Osteocyte (in vitro differentiated cells): ENCODE measurements at places on chromosomes 4 and X. TPM values are rescaled to one million over a fixed set of nuclear protein-coding genes. Genes with fewer than 3 reads are reported as not detected.

DNA sequence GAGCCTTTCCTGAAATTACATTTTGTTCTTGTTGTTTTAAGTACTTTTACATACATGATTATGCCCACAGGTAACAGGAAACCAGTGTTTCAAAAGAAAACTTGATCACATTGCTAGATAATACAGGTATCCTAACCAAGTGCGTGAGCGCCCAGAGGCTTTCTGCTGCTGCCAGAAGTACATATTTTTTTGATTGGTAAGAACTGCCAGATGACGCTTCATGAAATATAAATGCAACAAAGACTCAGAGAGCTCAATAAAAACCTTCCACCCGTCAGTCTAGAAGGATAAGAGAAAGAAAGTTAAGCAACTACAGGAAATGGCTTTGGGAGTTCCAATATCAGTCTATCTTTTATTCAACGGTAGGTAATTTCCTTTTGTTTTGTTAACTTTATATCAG is at the start of gene EPGN:
TSS of gene EPGN (plus strand) at position 256 of the 400 bp plus-strand sequence. CDS start at position 320, 64 bp downstream.
- no peak within 1 kb of the TSS for H3K27ac ChIP-seq
- no peaks in the 10 kb centered on the region for H3K36me3 ChIP-seq
- H3K27me3 ChIP-seq = no peaks in the 10 kb centered on the region
- H3K4me3 ChIP-seq = no peak within 1 kb of the TSS

- peaks cover 8% of the 10 kb centered on the region for H3K27me3 ChIP-seq
- H3K27ac ChIP-seq = no peak overlapping the region
- peaks cover 9% of the 10 kb centered on the region for H3K4me1 ChIP-seq
- DNase-seq = no peak
- H3K4me3 ChIP-seq = no peak overlapping the region
Measured at GRCh38 chr4:121253961-121254360, 89.8 kb upstream of the TNIP3 start.

GRCh38 chr4:73019462-73020047 is 50.0 kb downstream of the COX18 start:
- DNase-seq = no peak
- H3K27me3 ChIP-seq = peaks cover 13% of the 10 kb centered on the region
- no peak overlapping the region for H3K27ac ChIP-seq
- no peaks in the 10 kb centered on the region for H3K36me3 ChIP-seq

DNA sequence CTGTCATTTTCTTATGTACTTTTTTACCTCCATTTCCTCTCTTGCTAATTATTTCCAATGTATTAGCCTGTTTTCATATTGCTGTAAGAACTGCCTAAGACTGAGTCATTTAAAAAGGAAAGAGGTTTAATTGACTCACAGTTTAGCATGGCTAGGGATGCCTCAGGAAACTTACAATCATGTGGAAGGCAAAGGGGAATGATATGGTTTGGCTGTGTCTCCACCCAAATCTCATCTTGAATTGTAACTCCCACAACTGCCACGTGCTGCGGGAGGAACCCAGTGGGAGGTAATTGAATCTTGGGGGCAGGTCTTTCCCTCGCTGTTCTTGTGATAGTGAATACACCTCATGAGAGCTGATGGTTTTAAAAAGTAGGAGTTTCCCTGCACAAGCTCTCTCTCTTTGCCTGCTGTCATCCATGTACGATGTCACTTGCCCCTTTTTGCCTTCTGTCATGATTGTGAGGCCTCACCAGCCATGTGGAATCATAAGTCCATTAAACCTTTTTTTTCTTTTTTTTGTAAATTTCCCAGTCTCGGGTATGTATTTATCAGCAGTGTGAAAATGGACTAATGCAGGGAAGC is 870.0 kb upstream of the INTU start:
- H3K27ac ChIP-seq = no peak overlapping the region
- H3K4me1 ChIP-seq = no peaks in the 10 kb centered on the region
- no peak overlapping the region for H3K4me3 ChIP-seq
- H3K36me3 ChIP-seq = no peaks in the 10 kb centered on the region
- H3K27me3 ChIP-seq = no peaks in the 10 kb centered on the region
- DNase-seq = no peak

- no peaks in the 10 kb centered on the region for H3K27me3 ChIP-seq
- DNase-seq = no peak
- H3K4me3 ChIP-seq = no peak overlapping the region
Measured at GRCh38 chr4:89324671-89325070, 17.1 kb upstream of the GPRIN3 start.

- no peak for DNase-seq
- no peak overlapping the region for H3K4me3 ChIP-seq
- H3K27ac ChIP-seq = no peak overlapping the region
- H3K4me1 ChIP-seq = peaks cover 3% of the 10 kb centered on the region
Measured at GRCh38 chrX:41127477-41128192, 42.4 kb downstream of the USP9X start.

- peaks cover 20% of the 10 kb centered on the region for H3K4me1 ChIP-seq
- H3K27ac ChIP-seq = no peak overlapping the region
- DNase-seq = no peak
Measured at GRCh38 chr4:142314247-142314646, 531.9 kb downstream of the INPP4B start.

DNA sequence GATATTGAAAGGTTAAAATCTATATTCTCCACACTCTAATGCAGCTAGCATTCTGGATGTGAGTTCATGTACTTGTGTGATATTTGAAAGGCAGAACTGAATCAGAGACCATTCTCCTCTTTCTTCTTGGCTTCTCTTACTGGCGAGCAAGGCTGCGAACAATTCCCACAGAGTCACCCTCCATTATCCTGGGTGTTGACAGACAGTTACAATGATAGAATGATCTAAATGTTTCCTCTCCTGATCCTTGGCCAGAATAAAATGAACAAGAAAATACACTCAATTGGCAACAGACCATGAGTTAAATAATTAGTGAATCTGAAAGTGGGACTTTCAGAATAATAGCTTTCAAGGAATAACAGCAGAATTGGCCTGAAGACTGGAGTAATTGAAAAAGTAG is 342.8 kb downstream of the RAPGEF2 start:
- no peak for DNase-seq
- H3K27ac ChIP-seq = no peak overlapping the region
- H3K36me3 ChIP-seq = no peaks in the 10 kb centered on the region
- H3K27me3 ChIP-seq = no peaks in the 10 kb centered on the region
- H3K4me3 ChIP-seq = no peak overlapping the region

Gene DUSP21
- total RNA-seq = not detected in 2 replicates

Gene LINC00632
- 266 and 291 TPM in 2 replicates for total RNA-seq

Gene SNX25
- total RNA-seq = 44.4 and 46.0 TPM in 2 replicates

Gene ESX1
- total RNA-seq = not detected in 2 replicates

Gene BST1
- total RNA-seq = 0.26 and 0.54 TPM in 2 replicates

Gene MED14
- total RNA-seq = 52.4 and 53.0 TPM in 2 replicates

Gene GAGE13
- total RNA-seq = not detected in 2 replicates

Gene CORIN
- total RNA-seq = 1.6 and 2.6 TPM in 2 replicates

Gene PAGE2B
- not detected in 2 replicates for total RNA-seq

Gene PCDH11X
- total RNA-seq = not detected in 2 replicates

Gene GPRIN3
- not detected in 2 replicates for total RNA-seq

Gene ZNF280C
- 5.6 and 6.3 TPM in 2 replicates for total RNA-seq

Gene CDS1
- total RNA-seq = not detected in 2 replicates

Gene PRDM8
- 0.10 and 0.13 TPM in 2 replicates for total RNA-seq

Gene LDOC1
- total RNA-seq = 38.0 and 39.0 TPM in 2 replicates

Gene APELA
- total RNA-seq = not detected in 2 replicates
